ENCODE measurements at places on chromosomes 11 and 22.

- no peak for DNase-seq
Measured at GRCh38 chr22:29112121-29112520, 39.3 kb downstream of the KREMEN1 start.

- DNase-seq = no peak
Measured at GRCh38 chr11:45108070-45109064, 38.1 kb upstream of the PRDM11 start.

DNA sequence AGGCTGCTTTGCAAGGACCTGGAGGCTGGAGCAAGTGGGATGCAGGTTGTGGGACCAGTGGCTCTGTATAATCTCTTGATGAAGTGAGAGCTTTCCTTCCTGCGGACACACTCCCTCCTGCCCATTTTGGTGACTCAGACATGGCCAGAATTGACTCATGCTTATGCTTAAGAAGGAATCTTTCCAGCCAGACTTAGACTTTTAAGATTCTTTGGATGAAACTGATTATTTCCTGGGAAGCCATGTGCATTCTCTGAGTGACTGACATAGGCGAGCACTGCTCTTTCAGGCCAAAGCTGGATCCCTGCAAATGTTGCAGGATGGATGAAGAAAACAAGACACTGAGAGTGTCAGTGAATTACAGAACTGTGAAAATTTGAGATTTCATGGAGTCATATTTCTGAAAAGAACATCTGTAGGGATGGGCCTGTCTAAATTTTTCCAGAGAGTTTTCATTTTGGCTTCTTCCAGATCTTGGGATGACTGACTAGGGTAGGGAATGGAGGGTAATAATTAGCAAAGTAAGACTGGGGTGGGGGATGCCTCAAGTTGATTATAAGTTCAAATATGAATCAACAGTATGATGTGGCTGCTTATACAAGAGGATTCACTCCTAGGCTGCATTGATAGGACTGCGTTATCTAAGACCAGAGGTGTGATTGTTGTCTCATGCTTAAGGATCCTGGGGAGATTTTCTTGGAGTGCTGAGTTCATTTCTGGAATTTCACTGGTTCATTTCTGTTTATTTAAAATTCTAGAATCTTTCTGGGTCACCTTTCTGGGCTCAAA is 195.8 kb downstream of the HIPK3 start:
- DNase-seq = no peak

DNA sequence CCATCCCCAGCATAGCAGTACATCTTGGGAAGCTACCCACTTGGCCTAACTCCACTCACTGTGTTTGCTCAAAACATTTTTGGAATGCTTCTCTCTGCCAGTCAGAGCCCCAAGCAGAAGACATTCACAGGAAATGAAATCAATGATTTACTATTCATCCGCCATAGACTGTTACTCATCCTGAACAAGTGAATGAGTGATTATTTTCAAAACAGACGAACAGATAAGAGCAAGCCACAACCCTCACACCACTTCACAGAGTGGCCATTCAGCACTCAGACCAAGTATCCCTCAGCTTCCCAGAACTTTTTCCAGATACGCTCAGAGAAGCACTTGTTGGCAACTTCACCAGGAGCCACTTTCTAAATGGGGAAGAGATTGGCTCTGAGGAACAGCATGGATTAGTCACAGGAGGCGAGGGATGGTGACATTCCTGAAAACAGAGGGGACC is 13.0 kb upstream of the UBASH3B start:
- DNase-seq = no peak

DNA sequence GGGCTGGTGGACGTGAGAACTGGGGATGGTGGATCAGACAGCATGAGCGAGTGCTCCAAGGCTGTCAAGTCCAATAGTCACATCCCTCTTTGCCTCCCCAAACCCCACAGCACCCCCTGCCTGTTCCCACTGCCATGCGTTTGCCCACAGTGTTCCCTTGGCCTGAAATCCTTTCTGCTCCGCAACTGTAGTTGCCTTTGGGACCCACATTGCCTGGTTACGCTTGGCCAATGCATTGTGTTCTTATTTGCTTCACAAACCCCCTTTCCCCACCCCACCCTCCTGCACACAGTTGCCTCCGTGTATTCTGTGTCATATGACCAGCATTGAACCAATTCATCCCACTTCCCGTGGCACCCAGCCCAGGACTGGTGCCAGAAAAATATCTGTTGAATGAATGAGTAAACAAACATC is 2.1 kb upstream of the KIAA0930 start:
- DNase-seq = no peak

DNA sequence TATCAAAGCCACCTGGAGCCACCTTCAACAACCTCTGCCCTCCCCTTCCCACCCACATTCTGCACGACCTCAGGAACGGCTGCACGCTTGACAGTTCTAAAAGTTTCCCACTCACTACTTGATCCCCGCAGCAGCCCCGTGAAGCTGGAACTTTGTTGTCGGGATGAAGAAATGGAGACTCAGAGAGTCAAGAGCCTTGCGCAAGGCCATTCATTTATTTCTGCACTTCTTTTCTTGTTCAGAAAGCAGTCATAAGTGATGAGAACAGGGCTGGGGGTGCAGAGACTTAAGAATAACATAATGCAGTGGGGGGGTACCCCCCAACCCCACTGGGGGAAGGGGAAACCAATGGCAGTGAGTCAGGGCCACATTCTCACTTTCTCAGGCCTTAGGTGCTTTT is 2.2 kb upstream of the ZFTA start:
- DNase-seq = no peak

DNA sequence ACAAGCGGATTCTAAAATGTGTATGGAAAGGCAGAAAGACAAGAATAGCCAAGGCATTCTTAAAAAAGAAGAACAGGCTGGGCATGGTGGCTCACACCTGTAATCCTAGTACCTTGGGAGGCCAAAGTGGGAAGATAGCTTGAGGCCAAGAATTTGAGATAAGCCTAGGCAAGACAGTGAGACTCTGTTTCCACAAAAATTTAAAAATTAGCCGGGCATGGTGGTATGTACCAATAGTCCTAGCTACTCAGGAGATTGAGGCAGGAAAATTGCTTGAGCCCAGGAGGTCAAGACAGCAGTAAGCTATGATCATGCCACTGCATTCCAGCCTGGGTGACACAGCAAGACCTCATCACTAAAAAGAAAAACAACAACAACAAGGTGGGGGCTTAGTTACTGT is 46.0 kb upstream of the PPP2R1B start:
- no peak for DNase-seq

GRCh38 chr11:62602141-62603071 is 741 bp upstream of the MTA2 start:
- no peak for DNase-seq

- DNase-seq = no peak
Measured at GRCh38 chr11:96744697-96745096, 354.9 kb downstream of the JRKL start.

DNA sequence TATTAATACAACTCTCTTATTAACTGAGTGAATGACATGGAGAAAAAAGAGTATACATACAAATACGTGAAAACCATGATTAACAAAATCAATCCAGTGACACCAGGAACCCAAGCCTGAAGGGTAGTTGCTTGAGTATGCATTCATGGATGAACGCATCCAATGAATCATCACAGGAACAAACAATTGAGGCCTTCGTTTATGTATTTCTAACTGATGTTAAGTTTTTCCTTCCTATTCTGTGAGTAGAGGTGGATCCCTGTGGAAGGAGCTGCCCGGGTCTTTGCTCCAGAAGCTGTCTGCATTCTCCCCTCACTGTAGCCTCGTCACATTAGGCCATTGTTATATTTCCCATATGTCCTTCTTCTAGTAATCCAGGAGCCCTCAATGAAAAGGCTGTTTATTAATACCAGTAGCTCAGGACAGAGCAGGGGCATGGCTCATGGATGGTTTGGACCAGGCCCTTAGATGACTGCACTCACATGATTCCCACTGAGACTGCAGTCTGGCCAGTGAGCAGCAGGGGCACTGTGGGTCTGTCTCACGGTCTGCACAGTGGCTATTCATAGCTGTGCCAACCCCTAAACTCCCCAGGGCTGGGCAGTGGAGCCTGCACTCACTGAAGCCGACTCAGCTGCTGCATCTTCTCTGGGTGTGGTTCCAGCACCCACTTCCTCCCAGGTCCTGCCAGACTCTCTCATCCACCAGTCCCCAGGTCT is 128.1 kb upstream of the TOP3B start:
- DNase-seq = peak; percentile 38

GRCh38 chr11:396948-397548 is 3.0 kb downstream of the PKP3 start:
- DNase-seq = no peak

GRCh38 chr11:79592406-79592805 is 151.6 kb upstream of the TENM4 start:
- DNase-seq = no peak

GRCh38 chr11:14585438-14585837 is 58.2 kb upstream of the PDE3B start:
- no peak for DNase-seq

DNA sequence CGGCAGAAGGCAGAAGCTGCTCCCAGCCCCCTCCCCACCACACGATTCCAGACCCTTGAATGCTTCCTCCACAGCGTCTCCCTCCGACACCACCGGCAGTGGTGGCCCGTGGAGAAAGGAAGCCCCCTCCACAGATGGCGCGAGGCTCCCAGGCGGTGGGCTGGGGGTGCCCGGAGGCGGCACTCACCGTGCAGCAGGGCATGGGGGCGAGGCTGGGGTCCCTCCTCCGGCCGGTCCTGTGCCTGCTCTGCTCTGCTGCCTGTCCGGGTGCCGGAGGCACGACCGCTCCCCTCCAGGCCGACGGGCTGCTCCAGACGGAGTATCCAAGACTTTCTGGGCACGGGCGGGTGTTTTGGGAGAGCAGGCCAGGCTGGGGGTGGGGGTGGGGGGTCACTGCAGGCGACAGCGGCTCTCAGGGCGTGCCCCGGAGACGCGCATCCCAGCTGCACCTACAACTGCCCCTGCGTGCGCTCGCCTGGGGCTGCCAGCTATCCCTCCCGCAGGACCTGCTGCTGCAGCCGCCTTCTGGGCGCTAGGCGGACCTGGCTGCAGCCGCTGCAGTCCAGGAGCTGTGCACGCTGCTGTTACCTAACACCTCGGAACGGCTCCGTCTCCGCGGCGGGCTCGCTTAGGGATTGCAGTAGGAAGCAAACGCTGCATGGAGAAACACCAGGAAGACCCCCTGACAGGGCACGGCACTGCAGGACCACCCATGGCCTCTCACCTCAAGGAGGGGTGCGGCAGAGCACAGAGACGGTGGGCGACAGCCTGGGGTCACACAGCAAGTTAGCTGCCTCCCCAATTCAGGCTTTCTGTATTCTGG is 15.2 kb downstream of the MRGPRG start:
- DNase-seq = no peak

DNA sequence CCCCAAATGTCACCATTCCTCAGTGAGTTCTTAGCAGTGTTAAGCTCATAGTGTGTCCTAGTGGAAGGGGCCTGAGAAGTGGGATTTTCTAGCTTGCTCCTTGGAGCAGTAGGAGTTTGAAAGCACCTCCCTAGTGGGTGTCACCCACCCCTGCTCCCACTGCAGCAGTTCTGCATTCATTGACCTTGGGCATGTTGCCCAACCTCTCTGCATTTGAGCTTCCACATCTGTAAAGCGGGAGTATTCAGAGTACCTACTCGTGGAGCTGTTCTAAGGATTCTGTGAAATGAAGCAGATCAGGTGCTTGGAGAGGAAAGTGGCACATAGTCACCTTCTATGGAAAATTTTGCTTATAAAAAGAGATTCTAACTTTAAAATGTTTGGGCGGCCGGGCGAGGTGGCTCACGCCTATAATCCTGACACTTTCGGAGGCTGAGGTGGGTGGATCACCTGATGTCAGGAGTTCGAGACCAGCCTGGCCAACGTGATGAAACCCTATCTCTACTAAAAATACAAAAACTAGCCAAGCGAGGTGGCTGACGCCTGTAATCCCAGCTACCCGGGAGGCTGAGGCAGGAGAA is 16.9 kb downstream of the LMO2 start:
- no peak for DNase-seq

DNA sequence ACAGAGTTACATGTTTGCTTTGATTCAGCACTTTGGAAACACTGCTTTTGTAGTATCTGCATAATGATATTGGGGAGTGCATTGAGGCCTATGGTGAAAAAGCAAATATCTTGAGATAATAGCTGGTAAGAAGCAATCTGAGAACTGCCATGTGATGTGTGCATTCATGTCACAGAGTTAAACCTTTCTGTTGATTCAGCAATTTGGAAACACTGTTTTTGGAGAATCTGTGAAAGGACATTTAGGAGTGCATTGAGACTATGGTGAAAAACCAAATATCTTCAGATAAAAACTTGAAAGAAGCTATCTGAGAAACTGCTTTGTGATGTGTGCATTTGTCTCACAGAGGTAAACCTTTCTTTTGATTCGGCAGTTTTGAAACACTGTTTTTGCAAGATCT is 346.8 kb downstream of the OR4C45 start:
- no peak for DNase-seq

DNA sequence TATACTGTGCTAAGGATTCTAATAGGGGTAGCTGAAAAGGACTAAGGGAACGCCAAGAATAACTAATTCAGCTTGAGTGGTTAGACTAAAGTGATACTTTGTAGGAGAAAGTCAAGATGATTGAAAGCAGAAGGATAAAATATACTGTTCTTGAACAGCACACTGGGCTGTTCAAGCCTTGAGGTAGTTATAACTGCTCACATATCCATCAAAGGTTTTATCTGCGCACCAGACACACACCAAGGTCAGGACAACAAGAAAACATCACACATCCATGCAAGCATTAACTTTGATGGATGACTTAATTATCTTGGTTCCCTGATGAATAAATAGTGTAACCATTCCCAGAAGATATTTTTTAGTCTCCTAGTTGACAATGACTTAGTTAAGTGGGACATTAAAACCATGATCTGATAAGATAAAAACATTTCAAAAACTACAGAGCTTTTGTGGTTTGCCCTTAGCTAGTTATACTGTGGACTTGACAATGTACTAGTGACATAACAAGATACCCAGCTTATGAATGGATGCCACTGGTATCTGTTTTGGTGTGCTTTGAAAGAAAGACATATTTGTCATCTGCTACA is 728.9 kb downstream of the JRKL start:
- DNase-seq = no peak

GRCh38 chr11:67301951-67302516 is 1.3 kb upstream of the SSH3 start:
- DNase-seq = no peak

GRCh38 chr11:38824573-38824972 is 2226.5 kb upstream of the RAG2 start:
- no peak for DNase-seq

GRCh38 chr11:95095858-95096587 is 6.4 kb downstream of the ENDOD1 start:
- DNase-seq = no peak

- DNase-seq = no peak
Measured at GRCh38 chr11:62273284-62273683, 3.3 kb downstream of the SCGB2A2 start.

GRCh38 chr22:17370026-17370765 is 936 bp downstream of the CECR2 start:
- DNase-seq = no peak

- DNase-seq = no peak
Measured at GRCh38 chr11:126991596-126991995, 9.0 kb downstream of the KIRREL3 start.
